ENCODE measurements at places on chromosomes 11 and 22.

DNA sequence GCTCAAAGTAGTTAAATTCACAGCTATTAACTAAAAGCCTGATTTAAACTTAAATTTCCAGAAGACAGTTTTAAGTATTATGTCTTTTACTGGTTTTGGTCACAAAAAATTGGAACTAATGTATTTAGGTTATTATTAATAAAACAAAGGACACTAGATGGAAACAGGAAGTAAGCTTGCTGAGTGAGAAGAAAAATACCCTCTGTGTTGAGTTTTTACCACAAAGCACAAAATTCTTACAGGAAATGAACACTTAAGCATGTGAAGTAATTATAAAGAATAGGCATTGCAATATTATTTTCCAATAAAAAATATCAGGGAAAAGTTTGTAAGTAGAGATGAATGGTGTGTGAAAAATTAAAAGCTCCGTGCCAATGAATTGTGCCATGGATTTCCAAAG is 46.3 kb downstream of the PIK3C2A start:
- DNase-seq: no peak

GRCh38 chr11:108743851-108744250 is 79.0 kb downstream of the DDX10 start:
- DNase-seq: no peak

DNA sequence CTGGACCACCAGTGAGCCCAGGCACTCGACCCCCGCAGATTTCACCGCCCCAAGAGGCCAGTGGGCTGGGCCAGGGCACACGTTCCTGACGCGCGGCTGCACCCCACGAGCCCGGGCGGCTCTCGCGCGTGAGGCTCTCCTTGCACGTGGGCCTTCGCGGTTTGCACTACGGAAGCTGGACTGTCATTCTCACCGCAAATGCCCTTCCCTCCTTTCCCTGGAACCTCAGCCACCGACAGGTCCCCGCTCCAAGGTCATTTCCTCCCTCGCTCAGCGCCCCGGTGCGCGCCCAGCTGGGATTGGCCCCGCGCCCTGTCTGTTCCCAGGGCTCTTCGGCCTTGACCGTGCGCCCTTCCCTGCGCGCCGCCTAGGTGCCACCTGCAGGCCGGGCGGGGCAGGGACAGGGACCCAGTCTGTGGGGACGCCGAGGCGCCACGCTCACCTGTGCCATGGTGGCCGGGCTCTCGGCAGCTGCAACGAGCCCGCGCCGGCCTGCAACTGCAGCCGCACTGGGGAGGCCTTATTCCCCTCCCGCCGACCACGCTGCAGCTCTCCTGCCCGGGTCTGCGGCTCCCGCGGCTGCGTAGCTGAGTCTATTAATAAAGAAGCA is 2.1 kb upstream of the CPT1A start:
- no peak for DNase-seq

DNA sequence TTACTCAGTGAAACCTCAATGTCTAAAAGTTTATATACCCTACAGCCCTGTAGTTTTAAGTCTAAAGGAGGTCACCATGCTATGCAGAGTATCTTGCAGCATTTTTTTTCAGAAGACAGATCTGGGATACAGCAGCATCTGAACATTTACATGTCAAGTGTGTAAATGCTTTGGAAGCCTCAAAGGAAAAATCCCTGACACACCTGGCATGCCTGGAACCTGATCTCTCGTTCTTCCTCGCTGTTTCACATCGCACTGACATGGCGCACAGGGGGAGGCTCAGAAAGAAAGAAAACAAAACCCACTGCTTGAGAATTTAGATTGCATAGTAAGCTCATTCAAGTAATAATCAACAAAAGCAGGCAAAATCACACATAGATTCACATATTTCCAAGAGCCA is 31.0 kb downstream of the PAX6 start:
- no peak for DNase-seq

GRCh38 chr11:81725701-81726100 is 1008.0 kb downstream of the FAM181B start:
- DNase-seq: no peak

DNA sequence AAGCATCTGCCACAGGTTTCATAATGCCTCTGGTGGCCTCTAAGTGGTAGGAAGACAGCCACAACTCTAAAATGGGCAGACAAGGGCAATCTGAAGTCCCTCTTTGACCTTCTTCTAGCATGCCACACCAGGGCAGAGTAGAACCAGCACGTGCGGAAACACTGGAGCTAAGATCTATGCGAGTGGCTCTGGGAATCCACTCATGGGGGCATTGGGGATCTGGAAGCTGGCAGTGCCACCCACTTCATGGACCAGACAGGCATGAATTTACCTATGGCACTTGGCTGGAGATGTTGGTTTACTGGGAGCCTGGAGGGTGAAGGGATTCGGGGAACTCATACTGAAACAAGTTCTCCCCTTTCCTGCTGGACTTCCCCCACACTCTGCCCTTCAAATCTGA is 337.4 kb downstream of the MIAT start:
- DNase-seq: no peak

DNA sequence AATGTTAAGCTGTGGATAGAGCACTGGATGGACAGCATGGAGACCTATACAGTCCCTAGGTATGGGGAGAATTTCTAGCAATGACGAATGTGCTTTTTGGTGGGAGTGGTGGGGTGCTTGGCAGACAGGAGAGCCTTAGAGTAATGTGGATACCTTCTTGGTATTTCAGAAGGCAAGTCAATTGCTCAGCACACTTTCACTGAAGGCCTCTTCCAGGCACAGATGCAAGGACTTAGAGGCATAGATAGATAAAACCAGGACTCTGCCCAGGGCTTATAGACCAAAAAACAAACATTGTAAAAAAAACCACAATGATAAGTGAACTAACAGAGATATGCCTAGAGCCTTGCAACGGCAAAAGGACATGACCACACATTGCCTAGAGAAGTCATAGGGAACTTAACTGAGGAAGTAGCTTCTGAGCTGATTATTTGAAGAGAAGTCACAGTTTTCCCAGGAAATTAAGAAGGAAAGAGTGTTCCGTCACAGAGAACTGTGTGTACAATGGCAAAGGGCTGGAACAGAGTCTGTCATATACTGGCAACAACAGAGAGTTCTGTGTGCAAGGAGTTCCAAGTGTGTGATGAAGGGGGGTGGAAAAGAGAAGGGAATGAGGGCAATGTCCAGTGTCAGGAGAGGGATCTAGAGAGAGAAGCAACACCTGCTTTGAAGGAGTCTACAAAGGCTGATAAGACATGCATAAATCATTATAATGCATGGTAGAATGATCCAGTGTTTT is 65.9 kb upstream of the PICALM start:
- no peak for DNase-seq

DNA sequence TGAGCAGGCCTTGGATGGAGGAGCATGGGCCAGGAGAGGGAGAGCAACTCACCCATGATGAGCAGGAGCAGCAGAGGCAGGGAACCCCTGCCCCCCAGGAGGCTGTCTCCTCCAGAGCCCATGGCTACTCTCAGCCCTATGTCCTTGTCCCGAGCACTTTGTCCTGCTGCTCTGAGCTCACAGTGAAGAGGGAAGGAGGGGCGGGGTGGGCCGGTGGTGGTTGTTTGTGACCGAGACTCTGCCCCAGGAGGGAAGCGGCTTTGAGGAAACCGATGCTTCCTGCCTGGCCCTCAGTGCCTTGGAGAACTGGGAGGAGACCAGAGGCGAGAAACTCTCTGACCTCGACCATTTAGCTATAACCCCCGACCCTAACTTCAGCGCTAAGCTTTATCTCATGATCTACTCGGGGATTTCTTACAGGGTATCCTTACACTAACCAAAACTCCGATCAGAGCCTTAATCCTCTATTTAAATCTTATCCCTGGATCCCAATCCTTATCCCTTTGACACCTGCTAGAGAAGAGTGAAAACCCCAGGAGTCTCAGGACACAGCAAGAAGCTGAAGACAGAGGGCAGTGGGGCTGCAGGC is at the start of gene ROBO4:
Gene ROBO4 (minus strand): TSS at position 192 of the 589 bp plus-strand sequence. CDS start 70 bp downstream, at position 122.
- DNase-seq: no peak

DNA sequence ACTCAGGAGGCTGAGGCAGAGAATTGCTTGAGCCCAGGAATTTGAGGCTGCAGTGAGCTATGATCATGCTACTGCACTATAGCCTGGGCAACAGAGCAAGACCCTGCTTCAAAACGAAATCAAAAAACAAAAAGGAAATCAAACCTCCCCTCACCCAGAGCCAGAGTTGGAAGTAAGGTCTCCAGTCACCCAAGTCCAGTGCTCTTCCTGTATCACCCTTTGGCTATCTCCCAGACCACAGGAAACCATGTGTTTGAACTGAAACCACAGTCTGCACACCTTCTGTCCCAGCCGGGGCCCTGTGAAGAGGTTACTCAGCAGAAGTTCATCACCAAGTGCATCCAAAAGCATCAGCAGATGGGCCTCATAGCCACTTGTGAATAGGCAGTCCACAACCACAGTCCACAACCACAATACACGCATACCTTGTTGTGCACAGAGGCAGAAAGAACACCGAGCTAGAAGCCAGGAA is 4.6 kb downstream of the MYH9 start:
- no peak for DNase-seq

- no peak for DNase-seq
These were observed 66.0 kb downstream of the GRK3 start for GRCh38 chr22:25630447-25630846.

- no peak for DNase-seq
These were observed 3.4 kb upstream of the ASCL2 start for GRCh38 chr11:2273771-2274170.

DNA sequence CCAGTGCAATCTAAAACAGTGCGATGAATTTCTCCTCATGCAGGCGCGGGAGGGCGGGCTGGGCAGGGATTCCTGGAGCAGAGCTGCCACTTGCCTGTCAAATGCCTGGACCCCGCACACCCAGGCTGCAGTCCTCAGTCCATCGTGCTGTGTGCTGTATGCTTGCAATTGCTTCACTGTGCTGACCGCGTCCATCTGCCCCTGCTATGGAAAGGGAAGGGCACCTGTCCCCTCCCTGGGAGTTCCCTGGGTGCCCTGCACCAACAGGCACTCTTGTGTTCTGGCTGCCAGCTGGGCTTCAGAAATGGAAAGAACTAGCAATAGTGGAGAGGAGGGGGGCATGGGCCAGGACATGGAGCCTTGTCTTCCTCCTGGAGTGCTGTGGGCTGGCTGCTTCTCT is 185.4 kb upstream of the B3GAT1 start:
- no peak for DNase-seq

DNA sequence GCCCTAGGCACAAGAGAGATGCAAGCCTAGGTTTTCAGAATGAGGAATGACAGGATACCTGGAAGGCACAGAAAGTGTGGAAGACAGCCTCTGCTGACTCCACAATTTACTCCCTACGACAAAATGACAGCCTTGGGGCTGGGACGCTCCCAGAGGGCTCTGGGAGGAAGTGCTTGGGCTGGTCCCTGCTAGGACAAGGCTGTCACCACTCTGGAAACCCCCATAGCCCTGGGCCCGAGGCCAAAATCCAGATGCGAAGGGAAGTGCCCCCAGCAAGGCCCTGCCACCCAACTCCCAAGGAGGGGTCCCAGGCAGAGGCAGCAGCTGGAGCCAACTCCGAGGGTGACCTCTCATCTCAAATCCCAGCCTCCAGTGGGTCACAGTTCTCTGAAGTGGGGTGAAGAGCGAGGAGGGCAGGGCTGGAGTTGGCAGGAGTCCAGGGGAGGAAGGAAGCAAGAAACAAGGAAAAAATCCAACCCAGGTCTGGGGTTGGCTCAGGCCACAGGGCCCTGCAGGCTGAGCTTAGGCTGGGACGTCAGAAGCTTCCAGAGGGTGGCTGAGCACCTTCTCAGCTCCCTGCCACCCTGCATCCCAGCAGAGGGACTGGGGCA is 6.3 kb upstream of the CDC42EP2 start:
- DNase-seq: no peak

DNA sequence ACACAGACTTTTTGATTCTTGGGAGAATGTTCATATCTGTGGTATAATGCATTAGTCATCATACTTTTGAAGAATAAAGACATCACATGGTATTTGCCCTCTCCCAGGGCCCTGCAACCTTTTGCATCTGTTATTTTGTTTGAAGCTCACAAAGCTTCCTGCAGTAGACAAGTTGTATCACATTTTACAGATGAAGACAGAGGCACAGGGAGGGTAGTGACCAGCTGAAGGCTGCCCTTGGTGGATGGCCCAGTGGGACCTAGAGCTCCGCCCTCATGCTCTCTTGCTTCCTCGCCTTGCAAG is 66.4 kb downstream of the UBASH3B start:
- DNase-seq: no peak

DNA sequence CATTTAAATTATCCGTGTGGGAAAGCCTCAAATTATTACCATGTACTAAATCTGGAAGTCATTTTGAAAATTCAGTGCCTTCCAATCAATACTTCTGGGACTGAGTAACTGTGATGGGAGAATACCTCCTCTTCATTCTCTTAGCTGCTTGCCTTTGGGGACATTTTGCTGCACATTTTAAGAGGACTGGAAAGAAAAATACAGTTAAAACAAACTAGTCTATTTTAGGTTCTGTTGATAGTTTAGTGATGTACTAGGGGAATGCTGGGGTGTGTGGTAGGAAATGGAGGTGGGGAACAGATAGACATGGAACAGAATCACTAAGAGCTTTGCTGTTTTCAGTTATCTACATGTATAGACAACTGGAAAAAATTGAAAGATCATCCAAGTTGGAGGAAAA is 65.7 kb upstream of the APOA1 start:
- no peak for DNase-seq

DNA sequence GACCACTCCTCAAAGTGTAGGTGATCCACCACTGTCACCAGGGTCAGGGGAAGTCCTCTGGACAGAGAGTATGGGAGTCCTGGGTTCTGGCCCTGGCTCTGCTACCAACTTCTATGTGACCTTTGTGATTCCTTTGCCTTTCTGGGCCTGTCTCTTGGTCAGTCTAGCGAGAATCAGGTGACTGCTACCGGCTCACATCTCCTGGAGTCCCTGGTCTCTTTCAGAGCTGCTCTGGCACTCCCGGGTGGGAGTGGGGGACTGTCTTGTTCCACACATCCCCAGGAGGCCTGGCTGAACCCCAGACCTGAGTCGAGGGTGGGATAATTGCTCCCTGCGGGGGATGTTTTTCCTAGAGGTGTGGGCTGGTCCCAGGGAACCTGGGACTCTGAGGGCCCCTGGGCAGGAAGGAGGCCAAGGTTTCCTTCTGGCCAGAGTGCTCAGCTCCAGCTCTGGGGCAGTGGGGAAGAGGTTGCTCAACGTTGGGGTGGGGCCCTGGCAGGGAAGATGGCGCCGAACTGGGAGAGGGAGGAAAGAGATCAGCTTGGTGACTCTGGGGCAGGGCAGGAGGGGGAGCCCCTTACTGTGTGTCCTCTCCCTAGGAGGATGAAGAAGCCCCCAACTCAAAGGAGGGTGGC is 2.1 kb downstream of the SOX10 start:
- DNase-seq: no peak

- no peak for DNase-seq
These were observed 3.0 kb downstream of the SAC3D1 start for GRCh38 chr11:65043881-65044501.

DNA sequence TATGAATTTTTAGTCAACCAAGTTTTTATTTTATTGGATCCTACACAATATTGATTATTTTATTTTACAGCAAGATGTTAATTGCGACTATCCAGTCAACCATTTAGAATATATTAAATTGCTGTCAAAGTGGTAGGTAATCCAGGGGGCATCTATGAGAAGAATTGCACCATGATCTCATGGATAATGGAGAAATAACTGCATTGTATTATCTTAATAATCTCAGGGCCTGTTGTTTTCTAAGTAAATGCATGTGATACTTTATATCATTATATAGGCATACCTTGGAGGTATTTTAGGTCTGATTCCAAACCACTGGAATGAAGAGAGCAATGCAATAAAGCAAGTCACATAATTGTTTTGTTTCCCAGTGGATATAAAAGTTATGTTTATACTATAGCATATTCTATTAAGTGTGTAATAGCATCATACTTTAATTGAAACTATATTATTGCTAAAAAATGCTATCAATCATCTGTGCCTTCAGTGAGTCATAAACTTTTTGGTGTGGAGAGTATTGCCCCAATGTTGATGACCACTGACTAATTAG is 595.4 kb upstream of the CHORDC1 start:
- no peak for DNase-seq
